Right ventricle myocardium superior (tissue), 1 donor: ENCODE measurements at places on chromosomes 11 and 22. TPM values are rescaled to one million over a fixed set of nuclear protein-coding genes. Genes with fewer than 3 reads are reported as not detected.

- no peak for DNase-seq
Observed at GRCh38 chr11:121665206-121665838, 212.6 kb upstream of the SORL1-AS1 start.

GRCh38 chr22:33832558-33833151 is 87.6 kb downstream of the LARGE1 start:
- peak; percentile 65 for DNase-seq

DNA sequence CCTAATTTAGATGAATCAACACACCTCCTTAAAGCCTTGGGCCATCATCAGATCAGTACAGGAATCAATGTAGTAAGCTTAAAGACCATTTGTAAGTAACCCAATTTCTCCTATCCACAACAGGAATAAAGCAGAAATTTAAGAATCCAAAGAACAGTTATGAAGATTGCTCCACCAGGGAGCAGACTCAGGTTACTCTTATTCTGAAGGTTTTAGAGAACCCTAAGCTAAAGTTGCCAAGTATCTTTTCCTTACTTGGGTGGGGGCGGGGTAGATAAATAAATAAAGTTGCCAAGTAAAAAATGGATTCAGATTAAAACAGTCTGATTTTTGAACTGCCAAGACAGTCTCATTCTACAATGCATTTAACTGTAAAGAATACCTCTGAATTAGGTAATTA is 18.1 kb downstream of the CKAP5 start:
- DNase-seq = no peak

GRCh38 chr22:47201996-47202818 is 439.8 kb downstream of the TBC1D22A start:
- no peak for DNase-seq

GRCh38 chr11:20363500-20364340 is at the start of gene HTATIP2:
TSS of gene HTATIP2 (plus strand) at chr11:20363714. CDS start at chr11:20364238, 524 bp downstream.
- peak; percentile 86 for DNase-seq

- no peak for DNase-seq
Observed at GRCh38 chr11:83127310-83127637, 29.7 kb upstream of the PCF11 start.

DNA sequence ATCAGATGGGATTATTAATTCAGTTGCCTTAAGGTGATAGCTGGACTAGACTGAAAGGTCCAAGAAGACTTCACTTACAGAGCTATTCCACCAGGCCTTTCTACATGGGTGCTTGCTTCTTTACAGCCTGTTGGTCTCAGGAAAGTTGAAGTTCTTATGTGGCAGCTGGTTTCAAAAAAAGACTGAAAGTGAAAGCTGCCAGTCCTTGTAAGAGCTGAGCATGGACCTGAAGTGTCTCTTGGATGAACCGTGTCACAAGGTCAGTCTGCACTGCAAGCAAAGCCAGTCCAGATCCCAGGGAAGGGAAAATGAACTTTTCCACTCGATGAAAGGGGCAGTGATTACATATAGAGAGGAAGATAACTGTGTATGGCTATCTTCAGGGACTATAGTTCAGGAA is 201.5 kb upstream of the LUZP2 start:
- no peak for DNase-seq

GRCh38 chr11:62555464-62556107 is 9.0 kb upstream of the AHNAK start:
- DNase-seq = peak; percentile 64

DNA sequence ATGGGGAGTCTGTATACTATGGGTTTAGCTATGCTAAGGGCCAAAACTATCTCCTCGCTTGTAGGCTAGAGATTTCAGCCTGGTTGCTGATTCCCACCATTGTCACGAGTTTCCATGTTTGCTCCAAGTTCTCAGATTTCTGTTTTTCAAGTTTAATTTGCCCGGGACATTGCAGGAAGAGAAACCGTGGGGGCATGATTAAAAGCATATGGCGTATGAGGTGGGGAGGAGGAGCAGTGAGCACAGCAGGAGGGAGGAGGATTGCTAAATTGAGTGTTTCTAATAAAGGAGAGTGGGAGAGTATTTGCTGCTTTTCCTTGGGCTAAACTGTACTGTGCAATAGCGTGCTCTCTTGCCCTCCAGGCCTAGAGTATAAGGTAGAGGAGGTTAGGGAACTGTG is 558.4 kb downstream of the METTL15 start:
- no peak for DNase-seq

DNA sequence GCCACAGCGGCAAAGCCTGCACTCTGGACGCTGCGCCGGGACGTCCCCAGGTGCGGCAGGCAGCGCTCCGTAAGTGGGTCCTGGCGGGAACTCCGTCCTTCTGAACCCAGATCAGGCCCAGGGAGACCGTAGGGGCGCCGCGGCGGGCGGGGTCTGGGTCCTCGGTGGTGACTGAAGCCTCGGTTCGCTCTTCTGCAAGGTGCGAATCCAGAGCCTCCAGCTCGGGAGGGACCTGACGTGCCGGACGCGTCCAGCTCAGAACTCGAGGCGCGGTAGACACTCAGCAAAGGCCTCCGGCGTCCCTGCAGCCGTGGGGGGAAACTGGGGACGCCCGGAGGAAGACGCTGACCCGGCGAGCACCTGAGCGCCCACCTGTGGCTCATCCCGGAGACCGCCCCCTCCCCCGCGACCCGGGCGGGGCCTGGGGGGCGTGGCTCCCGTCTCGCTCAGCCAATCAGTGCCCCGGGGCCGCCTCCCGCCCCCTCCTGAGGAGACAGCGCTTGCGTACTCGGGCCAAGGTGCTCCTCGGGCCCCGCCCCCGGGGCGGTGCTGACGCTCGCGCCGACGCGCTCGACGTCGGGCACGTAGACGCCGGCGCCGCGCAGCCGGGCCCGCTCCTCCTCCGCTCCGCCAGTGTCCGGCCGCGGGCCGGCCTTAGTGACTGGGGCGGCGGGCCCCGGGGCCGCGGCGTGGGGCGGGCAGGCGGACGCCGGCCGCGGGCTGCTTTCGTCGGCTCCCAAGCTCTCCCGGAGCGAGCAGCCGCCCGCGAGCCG is at the start of gene PPFIA1:
TSS of gene PPFIA1 (plus strand) at position 587 of the 773 bp plus-strand sequence. CDS start 1,483 bp downstream, outside the sequence.
- peak; percentile 97 for DNase-seq

Gene TAF6L
- total RNA-seq = 9.2 TPM

Gene HPX
- total RNA-seq = 0.35 TPM

GRCh38 chr22:44449061-44449682 is 48.9 kb downstream of the RTL6 start:
- no peak for DNase-seq

Gene NLRP10
- total RNA-seq = not detected

GRCh38 chr11:30046578-30046945 is 29.7 kb upstream of the KCNA4 start:
- no peak for DNase-seq

Gene TEX12
- not detected for total RNA-seq

- DNase-seq = no peak
Observed at GRCh38 chr22:25448435-25449051, 115.9 kb upstream of the GRK3 start.

- no peak for DNase-seq
Observed at GRCh38 chr22:33591946-33592345, 328.3 kb downstream of the LARGE1 start.

GRCh38 chr11:37968148-37968547 is 1370.1 kb upstream of the RAG2 start:
- DNase-seq = no peak

DNA sequence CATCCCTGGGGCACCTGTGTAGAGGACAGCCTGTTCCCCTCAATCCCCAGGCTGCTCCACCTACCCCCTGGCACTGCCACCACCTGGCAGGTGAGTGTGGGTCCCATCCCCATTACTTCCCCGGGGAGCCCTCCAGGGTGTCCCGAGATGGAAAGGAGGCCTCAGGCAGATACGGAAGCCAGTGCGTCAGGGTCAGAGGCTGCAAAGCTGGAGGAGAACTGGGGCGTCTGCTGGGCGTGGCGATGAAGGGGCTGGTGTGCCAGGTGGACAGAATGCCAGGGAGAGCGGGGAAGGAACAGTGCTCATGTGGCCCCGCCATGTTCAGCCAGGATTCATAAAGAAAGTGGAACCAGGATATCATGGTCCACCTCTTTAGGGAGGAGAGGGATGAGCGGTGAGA is 7.8 kb downstream of the YPEL1 start:
- peak; percentile 18 for DNase-seq

DNA sequence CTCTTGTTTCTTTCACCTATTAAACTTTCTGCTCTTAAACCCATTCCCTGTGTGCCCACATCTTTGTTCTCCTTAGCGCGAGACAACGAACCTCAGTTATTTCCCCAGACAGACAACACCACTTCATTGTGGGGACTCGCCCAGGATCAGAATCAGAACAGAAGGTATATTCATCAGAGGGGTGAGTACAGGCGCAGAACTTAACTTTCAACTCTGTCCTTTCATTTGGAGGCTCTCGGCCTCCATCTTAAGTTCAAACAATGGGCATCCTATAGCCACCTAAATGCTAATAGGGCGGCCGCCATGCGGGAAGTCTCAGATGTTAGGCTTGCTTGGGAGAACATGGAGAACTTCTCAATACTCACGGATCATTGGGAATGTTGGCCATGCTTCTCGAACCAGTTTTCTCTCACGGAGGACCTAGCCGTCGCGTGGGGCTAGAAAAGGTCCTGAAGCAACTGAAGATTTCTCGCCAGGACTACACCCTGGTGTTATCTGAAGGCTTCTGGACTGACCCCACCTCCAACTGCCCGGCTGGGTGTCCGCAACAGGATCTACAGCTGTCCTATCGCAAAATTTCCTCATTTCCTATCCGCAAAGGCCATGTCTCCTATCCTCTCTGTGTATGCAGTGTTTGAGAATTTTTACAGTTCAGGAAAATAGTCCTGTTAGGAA is 13.4 kb upstream of the HYLS1 start:
- DNase-seq = no peak

Gene RIMBP3C
- not detected for total RNA-seq

Gene SYT7
- total RNA-seq = 23.7 TPM

- DNase-seq = peak; percentile 84
Observed at GRCh38 chr22:29344137-29344536, 28.6 kb upstream of the RASL10A start.

DNA sequence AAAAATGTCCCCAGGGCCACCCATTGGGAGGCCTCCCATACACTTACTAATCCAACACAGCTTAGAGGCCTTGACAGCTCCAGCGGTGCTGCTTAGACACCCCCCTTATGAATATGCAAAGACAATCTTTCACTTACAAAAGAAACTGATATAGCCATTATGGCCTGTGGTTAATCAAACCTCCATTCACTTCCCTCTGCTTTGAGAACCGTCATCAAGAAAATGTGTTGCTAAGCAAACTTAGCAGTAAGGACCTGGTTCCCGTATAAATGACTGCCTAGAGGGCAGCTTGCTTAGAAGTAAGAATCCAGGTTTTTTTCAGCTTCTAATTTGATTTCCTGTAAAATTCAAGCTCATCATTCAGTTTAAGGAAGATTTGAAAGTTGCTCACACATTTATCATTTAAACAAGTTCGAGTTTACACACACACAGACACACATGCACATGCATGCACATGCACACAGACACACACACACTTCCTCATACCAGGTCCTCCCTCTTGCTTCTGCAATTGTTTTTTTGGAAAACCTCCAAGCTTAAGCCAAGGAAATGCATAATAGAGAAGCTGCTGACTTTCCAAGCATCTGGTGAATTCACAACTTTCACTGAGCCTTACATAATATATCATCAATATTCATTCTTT is 137.7 kb upstream of the BLID start:
- DNase-seq = no peak

DNA sequence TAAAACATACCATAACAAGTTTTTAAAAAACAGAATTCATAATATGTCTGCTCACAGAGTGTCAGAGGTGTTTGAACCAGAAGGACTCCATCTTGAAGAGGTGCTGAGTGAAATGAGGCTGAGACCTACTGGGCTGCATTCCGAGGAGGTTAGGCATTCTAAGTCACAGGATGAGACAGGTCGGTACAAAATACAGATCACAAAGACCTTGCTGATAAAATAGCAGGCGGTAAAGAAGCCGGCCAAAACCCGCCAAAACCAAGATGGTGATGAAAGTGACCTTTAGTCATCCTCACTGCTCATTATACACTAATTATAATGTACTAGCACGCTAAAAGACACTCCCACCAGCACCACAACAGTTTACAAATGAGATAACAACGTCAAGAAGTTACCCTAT is 116.4 kb downstream of the ARHGAP32 start:
- DNase-seq = no peak

DNA sequence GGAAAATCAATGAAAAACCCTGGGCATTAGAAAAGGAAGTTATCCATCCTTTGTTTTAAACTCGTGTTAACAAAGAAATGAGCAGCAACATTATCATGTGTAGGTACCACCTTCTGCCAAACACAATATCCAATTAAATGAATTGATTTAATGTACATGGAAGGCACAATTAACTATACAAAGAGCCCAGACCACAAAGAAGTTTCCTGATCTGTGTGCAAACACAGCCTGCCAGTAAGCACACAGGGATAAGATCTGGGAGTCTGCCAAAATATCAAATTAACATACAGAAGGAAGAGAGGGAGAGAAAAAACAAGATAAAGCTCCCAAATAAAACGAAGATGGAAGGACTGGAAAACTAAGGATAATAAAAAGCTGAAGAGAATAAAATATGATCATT is 54.1 kb upstream of the SLC25A1 start:
- no peak for DNase-seq

- DNase-seq = no peak
Observed at GRCh38 chr11:73262851-73263495, 9.2 kb upstream of the P2RY6 start.

Gene CRYBA4
- not detected for total RNA-seq

Gene CRYBB3
- not detected for total RNA-seq

Gene OR8A1
- not detected for total RNA-seq

GRCh38 chr11:106724293-106724892 is 293.9 kb downstream of the GUCY1A2 start:
- DNase-seq = no peak

DNA sequence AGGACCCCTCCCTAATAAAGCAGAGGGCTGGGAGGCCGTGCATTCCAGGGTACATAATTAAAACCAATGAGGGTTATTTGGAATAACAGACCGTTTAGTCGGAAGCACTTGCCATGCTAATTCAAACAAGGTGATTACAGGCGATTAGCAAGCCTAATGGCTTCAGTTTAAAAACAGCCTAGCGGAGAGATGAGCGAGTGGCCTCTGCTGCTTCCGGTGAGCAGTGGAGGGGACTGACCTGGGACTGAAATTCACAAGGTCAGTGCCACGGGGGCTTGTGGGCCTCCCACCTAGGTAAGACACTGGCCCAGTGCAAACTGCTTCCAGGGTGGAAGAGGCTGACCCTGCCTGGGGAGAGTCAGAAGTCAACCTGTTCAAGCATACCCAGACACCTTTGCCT is 56.8 kb upstream of the ALX4 start:
- DNase-seq = no peak
